DMS79 (cell line): ENCODE measurements at places on chromosomes 3 and 15.

GRCh38 chr15:40562691-40563090, 2.2 kb downstream of the CCDC32 start:
- no peak for DNase-seq

DNA sequence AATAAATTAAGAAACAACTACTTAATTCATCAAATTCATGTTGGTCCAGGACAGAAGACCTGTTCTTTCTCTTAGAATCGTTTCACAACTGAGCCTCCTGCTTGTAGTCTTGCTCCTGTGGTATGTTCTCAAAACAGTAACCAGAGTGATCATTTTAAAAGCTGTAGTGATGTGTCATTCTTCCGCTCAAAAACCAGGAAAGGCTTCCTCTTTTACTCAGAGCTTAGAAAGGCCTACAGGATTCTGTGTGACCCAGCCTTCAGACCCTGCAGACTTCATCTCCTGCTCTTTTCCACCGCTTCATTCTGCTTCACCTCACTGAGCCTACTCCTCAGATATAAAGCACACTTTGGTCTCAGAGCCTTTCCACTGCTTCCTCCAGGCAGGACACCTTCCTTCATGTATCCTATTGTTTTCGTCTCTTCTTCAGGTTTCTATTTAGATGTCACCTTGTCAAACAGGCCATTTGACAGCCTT, 22.7 kb downstream of the ST6GAL1 start:
- no peak for DNase-seq

DNA sequence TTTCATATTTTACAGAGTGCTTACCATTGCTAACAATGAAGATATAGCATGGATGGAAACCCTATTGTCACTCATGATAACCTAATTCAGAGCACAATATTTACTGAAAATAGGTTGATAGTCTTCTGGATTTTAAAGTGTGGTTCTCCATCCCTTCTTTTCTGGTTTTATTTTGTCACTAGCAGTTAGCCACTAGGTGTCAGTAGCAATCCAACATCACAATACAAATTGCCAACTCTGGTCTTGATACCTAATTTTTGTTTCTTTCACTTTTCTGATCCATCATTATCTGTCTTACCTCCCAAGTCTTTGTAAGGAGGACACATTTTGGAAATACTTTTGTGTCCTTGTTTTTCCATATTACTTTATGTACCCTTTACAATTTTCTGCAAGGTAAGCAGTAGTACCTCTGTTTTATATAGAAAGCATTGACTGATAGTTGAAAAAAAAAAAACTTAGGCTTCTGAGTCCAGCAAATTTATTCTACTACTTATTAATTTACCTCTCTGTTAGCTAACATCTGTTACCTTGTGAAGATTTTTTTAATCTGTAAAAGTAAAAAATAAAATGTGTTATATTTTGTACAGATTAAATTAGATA, 28.3 kb upstream of the CRYBG3 start:
- DNase-seq: peak; percentile 17

DNA sequence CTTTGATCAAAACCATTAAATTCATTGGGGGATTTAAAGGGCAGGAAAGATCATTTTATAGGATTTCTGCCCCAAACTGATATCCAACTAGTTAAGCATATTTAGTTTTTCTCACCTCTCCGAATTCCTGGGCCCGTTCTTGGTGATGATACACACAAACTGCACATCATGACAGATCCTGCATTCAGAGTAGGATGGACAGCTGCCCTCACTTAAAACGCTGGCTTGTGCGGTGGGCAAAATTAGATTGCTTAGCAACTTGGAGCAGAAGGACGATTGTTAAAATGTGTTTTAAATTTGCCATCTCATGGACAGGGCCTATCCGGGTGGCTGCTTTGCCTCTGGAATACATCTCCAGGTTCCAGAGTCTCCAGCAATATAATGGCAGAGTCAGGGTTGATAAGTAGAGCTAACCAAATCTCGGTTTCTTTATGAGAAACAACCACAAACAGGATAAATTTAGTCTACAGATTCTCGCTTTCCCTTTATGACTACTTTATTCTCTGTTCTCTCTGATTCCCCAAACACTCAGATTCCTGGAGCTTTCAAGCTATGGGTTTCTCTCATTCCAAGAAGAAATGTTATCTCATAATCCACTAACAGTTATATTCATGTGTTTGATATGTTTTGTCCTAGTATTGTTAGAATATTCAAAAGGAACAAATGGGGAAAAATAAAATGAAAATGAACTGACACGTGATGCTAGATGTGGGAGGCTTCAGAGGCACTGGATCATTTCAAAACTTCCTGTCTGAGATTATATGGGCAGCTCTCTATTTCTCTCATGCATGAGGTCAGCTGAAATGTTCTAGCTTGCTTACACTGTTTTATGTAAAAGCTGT, 1014.1 kb upstream of the SEMA6D start:
- DNase-seq: no peak

DNA sequence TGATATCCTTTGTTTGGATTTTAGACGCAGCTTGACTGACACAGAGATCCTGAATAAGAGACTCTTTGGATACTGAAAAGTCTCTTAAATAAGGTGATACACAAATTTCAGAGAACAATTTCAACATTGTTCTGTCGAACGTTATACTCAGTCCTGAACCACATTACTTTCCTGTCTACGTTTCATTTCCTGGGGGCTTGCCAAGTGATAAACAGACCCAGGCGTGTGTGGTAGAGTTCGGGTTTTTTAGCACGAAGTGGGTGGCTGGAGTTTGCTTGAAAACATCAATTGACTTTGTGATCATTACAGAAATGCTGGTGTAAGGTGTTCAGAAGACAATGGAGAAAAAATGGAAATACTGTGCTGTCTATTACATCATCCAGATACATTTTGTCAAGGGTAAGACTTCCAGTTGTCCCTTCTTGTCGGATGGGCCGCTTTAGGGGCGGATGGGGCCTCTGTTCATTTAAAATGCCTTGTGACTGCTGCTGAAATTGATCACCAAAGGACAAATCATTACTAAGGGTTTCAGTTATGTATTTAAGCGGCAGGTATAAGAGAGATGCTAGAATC, at the start of gene CD96:
TSS of gene CD96 (plus strand) at position 287 of the 573 bp plus-strand sequence. CDS start at position 339, 52 bp downstream.
- no peak for DNase-seq

- DNase-seq: no peak
Measured at GRCh38 chr15:48625126-48625525, 20.4 kb downstream of the FBN1 start.

GRCh38 chr15:63288778-63289378, 11.5 kb downstream of the APH1B start:
- no peak for DNase-seq

- no peak for DNase-seq
Measured at GRCh38 chr15:92538115-92538514, 117.5 kb downstream of the FAM174B start.

GRCh38 chr3:193843474-193844301, 250.7 kb downstream of the OPA1 start:
- no peak for DNase-seq

DNA sequence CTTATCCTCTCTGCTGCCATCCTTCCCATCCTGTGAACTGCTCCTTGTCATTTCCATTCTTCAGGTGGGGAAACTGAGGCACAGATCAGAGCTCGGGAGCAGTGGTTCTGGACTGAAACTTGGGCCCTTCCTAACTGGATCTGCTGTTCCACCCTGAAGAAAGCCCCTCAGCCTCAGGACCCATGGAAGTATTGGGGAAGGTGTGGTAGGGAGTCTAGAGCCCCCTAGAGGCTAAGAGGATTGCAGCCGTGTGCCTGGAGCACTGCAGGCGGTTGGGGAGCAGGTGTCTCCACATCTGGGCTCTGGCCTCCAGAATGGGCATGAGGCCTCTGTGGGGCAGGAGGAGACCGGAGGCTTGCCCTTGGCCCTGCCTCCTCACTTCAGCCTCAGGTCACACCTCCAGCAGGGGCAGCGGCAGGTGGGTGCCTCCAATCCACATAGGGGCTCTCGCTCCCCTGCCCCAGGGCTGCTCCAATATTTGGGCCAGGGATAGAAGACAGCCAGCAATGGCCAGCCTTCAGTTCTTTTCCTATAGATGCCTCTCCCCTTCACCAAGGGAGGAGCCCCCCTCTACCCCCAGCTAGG, 28.1 kb downstream of the DNAJB8 start:
- DNase-seq: no peak

GRCh38 chr15:89401631-89402517, 67.2 kb upstream of the POLG start:
- DNase-seq: no peak

GRCh38 chr15:95085056-95085455, 853.7 kb downstream of the MCTP2 start:
- DNase-seq: no peak

- DNase-seq: no peak
Measured at GRCh38 chr3:2375376-2375775, 276.7 kb downstream of the CNTN4 start.

GRCh38 chr3:127275287-127275781, 12.5 kb downstream of the PRR20G start:
- no peak for DNase-seq

DNA sequence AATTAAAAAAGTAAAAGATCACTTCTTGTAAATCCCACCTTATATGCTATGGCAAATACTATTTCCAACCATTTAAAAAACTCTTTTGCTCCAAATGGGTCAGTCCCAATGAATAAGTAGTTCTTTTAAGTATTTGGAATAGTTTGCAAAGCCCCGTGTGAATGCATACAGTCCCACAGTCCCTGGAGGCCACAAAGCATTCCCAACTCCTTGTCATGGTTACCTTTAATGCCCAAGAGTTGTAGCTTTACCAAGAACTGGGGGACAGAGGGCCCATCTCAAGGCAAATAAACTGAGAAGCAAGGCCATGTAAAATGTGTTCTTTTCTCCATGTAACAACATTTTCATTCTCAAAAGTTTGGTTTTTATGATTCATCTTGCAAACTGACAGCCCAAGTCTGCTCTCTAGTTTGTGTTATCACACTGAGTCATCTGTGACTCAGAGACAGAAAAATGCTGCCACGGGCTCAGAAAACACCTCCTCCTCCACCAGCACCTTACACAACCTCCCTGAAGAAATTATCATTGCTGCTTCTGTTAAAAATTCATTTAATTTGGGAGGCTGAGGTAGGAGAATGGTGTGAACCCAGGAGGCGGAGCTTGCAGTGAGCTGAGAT, 336.2 kb downstream of the ERC2 start:
- no peak for DNase-seq

DNA sequence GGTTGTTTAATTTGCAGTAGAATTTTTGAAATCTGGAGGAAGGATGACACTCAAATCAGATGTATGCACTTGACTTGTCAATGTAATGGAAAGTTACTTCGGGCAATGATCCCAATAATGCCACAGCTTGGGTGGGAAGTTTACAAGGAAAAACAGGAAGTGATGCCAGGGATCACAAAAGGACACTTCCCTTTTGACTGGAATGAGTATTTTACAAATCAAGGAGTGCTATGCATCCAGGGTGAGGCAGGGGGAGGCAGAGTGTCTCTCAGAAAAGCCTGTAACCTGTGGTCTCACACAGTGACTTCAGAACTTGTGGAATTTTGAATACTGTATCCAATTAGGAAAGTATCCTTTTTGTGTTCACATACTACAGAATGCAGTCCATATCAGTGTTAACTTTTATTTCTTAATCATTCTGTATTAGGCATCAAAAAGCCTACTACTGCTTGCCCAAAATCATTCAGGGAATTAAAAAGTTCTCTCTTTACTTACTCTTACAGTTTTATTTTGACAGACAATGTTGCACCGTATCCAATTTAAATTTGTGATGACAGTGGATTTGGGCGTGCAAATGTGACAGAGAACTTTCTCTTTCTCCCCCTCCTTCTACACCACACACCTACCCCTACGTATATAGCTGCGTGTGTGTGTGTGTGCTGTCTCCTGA, 445.1 kb downstream of the MECOM start:
- no peak for DNase-seq

DNA sequence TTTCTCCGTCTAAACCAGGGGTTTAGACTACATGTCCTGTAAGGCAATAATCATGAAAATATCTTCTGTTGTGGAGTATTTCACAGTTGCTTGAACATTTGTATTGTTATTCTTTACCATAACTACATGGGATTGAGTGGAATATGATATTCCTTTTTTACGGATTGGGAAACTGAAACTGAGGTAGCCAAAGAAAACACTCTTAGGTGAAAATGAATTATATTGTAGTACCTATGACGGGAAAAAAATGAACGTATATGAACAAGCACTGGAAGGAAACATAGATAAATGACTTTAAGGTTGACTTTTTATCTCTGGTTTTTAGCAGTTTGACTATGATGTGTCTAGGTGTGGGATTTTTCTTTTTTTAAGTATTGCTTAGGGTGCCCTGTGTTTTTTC, 35.6 kb downstream of the MAP2K1 start:
- DNase-seq: no peak

DNA sequence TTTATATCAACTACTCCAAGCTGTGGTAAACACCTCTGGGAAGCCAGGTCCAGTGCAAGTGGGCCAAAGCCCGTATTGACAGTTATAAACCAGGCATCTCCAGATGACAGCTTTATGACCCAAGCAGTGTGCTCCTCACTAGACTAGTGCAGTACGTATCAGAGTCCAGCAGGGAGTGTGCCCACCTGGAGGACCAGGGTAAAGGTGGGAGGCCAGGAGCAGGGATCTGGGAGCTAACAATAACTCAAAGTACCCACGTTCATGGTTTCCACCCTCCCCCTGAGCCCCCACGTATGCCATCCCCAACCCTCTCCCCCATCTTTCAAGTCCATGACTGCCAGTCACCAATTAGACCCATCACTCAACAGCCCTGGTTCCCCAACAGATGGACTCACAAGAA, 27.0 kb upstream of the ALDH1A3 start:
- DNase-seq: no peak

DNA sequence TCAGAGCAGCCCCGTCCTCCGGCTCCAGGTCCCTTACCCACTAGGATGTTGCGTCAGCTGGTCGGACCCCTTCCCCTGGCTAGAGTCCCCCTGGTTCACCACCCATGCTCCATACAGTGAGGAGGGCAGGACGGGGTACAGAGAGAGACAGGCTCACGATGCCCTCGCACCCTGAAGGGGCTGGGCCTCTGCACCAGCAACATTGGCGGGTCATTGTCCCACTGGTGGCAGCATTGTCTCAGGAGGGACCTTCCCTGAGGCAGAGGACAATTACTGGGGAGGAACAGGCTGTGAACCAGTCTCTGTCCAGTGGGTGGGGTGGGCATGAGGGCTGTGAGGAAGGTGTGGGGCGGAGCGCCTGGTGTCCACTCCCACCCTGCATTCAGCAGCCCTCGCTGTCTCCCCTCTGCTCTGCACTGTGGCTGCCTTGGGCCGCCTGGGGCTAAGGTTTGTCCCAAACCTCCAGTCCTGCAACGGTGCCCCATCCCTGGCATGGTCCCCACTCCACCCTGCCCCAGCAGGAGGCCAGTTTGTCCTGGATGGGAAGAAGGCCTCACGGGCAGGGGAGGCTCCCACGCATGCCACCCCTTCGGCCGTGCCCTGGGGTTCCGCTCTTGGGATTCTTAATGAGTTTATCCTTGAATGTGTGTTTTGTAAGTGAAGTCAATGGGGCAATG, 48.0 kb upstream of the KLF13 start:
- no peak for DNase-seq
